Stimulated activated CD4-positive, alpha-beta T cell treated with anti-CD3 and anti-CD28 coated beads, TNF-alpha, amount 100 ng/mL, for 1 hour (primary cell): ENCODE measurements at places on chromosomes 3 and 15.

GRCh38 chr15:94400526-94401298 is 169.4 kb downstream of the MCTP2 start:
- DNase-seq = no peak

GRCh38 chr15:55737373-55737772 is 5.6 kb downstream of the PRTG start:
- DNase-seq = no peak

DNA sequence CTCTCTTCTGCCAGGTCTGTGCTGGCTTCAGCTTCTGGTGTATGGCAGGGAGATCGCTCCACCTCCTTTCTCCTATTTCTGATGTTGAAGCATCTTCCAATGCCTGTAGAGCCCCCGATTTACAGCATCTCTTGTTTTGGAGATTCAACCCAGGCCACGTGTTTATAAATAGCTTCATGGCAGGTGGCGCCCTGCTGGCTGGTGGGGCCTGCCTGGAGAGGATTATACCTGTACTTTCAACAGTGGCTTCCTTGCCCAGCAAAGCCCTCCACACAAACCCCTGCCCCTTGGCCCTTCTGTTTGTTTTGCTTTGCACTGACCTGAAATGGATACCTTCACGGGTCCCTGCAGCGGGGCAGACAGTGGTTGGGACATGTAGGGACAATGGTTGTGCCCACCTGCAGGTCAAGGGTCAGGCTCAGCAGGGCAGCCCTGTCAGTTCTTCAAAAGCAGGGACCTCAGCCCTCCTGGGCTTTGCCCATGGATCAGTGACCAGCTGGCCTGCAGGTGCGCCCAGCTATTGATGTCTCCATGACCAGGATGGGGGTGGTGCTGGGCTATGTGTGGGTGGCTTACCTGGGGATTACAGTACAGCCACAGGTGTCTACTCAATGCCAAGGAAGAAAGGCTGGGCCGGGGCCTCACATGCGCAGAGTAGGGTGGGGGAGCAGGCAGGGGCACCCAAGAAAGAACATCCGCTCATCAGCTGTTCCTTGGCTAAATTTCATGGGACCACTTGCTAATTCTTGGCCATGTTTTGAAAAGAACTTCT is 112.7 kb upstream of the PRR23C start:
- DNase-seq = no peak

DNA sequence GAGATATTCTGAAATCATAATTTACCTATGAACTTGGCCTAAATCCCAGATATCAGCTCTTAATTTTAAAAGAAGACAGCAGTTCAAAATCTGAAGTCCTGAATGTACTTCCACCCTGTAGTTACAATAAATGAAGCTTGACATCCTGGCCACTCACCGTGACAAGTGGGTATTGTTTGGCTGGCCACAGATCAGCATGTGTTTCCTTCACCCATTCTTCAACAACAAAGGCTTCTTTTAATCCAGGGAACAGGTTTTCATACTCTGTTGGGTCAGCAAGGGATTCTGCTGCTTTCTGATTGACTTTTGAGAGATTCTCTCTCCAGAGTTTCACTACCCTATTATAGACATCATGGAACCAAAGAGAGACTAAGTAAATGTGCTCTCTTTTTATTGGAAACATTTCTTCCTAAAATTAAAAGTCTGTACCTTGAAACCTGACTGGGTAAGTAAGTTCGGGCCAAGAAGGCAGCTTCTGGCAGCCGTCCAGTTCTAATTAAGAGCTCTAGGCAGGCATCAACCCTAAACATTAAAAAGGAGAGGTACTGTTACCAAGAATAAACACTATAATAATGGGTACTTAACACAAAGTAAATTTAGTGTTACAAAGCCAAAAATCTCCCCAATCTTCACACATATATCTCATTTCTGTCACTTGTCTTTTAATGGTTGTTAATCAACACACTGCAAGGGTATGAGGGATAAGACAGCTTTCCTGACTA is 15.2 kb downstream of the MRPS22 start:
- DNase-seq = no peak

GRCh38 chr3:148513096-148513543 is 184.6 kb upstream of the AGTR1 start:
- no peak for DNase-seq

GRCh38 chr3:190853464-190853863 is 9.0 kb downstream of the GMNC start:
- no peak for DNase-seq

GRCh38 chr3:149618151-149619123 is 39.4 kb downstream of the WWTR1 start:
- DNase-seq = no peak

- no peak for DNase-seq
Observed at GRCh38 chr15:31409171-31409570, 82.5 kb downstream of the KLF13 start.

DNA sequence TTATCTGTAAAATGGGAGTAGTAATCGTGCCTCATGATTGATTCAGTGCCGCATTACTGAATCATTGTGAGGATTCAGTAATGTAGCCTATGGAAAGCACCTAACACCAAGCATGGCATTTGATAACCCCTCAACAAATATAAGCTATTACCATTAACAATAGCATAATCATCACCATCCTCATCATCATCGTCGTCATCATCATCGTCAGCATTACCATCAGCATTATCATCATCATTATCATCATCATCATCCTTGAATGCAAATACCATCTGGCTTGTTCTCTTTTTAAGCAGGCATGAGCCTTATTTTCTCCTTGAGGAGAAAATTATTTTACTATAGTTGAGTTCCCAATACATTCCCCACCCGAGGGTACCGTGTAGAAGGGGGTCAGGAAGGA is 115.4 kb upstream of the PTPRG start:
- no peak for DNase-seq

DNA sequence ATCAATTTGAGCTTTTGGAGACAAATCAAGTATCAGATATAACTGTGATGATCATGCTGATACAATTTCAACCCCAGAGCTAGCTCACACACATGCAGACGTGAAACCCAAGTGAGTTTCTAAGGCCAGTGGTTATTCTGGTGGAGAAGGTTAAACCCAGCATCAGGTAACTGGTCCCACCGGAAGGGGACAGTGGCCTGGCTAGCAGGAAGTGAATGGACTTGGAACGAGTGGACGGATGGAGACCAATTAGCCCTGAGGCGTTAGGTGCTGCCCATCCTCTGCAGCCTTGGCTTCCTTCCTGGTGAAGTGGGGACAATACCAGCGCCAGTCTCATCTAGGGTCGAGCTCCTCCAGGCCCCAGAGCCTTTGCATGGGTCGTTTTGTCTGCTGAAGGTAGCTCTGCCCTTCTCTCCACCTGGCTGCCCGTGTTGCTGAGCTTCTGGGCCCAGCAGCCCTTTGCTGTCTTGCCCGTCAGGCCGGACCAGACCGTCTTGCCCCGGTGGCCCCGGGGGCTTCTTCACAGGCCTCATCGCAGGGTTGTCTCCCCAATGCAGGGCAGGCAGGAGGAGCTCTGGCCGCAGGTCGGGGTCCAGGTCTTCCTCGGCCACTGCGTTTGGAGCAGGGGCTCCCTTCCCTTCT is 915 bp upstream of the KCTD6 start:
- DNase-seq = no peak

- DNase-seq = no peak
Observed at GRCh38 chr3:45644063-45644790, 45.0 kb upstream of the SACM1L start.

DNA sequence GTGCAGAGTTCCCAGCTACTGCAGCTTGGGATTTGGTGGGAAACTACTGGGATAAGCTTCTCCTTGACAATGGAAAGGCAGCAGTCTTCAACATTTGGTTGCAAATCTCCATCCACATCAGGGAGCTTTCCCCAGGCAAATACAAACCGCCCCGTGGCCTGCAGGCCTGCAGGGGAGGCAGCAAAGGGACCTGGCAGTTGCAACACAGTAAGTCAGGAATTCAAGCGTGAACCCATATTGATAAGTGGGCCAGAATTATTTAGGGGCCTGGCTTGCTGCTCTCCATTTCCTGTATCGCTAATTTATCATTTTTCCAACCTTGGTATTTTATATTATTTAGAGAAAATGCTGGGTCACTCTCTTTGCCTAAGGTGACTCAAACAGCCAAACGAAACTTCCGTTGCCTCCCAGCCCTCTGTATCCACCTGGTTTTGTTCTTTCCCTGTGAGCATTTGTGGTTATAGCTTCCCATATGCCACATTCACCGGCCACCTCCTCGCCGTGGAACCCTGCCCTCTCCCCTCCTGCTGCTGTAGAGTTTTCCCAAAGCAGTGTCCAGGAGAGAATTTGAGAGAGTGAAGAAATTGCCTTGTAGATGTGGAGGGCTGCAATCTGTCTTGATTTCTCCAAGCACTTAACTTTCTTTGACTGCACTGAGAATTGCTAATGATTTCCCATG is 34.8 kb downstream of the B3GALNT1 start:
- DNase-seq = no peak

- no peak for DNase-seq
Observed at GRCh38 chr3:194481103-194481502, 5.7 kb downstream of the ATP13A3 start.

DNA sequence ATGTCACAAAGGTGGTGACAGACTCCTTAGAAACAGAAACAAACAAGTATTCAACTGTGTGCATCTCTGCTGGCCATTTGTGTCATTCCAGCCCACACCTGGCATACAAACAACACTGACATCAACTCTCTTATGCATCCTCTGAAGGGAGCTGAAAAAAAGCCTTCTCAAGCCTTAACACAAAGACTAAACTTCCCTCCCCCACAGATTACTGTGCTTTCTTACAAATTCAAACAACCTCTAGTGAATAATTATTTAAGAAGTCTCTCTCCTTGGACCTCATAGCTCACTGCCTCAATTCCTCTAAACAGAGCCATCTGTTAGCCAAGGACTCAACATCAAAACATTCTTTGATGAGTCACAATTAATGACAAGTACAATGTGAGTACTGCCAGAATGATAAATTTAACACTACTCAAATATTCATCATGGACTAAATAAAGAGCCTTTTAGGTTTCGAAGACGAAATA is 132.1 kb downstream of the WDR76 start:
- DNase-seq = no peak

GRCh38 chr15:56356616-56357015 is 8.6 kb upstream of the TEX9 start:
- no peak for DNase-seq

GRCh38 chr3:8987645-8988383 is 24.5 kb upstream of the RAD18 start:
- DNase-seq = no peak

GRCh38 chr3:67587811-67588210 is 66.6 kb downstream of the SUCLG2 start:
- no peak for DNase-seq

- no peak for DNase-seq
Observed at GRCh38 chr3:189941679-189942078, 179.0 kb downstream of the P3H2 start.

DNA sequence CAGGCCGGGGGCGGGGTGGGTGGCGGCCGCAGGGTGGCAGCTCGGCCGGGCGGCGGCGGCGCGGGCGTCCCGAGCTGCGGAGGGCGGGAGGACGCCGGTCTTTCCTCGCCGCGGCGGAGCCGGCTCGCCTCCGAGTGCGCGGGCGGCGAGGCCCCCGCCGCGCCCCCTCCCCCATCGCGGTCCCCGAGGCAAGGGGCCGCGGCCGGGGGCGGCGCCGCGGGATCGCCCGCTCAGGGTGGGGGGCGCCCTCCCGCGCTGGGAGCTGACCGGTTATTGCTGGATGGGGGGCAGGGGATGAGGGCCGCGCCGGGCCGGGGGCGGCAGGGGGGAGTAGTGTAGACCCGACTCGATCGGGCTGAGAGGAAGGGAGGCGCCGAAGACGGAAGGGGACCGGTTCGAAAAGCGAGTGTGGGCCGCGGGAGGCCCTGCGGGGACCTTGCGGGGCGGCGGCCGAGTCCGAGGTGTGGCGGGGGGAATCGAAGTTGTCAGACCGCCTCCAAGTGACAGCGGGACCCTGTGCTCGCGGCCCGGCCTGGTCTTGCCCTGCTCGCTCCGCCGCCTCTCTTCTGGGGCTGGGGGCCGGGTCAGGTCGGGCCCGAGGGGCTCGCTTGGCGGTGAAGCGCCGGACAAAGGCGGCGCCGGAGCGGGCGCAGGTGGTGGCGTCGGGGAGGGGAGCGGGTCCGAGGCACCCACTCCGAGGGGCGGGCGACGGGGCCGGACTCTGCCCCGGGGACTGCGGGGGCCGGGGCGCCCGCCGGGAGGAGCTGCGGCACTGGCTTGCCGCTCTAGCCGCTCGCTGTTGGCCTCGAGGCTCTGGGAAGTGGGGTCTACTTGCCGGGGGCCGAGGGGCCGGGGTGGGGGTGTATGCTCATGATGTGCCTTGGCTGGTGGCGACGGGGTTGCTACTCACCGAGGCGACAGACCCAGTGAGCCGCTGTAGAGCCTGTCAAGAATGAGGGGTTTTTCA is 1.1 kb downstream of the BAHD1 start:
- DNase-seq = no peak
